ENCODE measurements at places on chromosomes 3 and 15.

DNA sequence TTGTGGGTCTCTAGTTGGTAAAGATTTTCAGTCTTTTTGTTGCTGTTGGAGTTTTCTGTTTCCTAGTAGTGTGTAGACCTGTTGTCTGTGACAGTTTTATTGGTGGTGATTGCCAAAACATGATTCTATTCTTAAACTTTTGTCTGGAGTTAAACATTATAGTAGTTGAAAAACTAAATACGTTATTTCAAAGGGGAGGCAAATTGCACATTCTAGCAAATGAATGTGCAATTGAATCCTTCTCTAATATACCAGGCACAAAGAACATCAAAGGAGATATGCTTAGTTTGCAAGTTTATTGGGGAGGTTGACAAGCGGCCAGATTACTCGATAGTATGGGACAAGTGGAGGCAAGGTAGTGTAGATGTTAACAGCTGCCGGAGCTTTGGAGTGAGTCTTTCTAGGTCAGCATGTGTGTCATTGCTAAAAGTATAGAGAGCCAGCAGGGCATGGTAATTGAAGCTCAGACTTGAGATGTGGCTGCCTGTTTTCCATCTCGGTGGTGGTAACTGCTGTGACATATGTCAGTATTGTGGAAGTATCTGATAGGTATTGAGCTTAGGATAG lies 20.6 kb downstream of the CHD2 start:
- no peak for DNase-seq

GRCh38 chr15:59170295-59171066 lies 36.2 kb upstream of the LDHAL6B start:
- no peak for DNase-seq

DNA sequence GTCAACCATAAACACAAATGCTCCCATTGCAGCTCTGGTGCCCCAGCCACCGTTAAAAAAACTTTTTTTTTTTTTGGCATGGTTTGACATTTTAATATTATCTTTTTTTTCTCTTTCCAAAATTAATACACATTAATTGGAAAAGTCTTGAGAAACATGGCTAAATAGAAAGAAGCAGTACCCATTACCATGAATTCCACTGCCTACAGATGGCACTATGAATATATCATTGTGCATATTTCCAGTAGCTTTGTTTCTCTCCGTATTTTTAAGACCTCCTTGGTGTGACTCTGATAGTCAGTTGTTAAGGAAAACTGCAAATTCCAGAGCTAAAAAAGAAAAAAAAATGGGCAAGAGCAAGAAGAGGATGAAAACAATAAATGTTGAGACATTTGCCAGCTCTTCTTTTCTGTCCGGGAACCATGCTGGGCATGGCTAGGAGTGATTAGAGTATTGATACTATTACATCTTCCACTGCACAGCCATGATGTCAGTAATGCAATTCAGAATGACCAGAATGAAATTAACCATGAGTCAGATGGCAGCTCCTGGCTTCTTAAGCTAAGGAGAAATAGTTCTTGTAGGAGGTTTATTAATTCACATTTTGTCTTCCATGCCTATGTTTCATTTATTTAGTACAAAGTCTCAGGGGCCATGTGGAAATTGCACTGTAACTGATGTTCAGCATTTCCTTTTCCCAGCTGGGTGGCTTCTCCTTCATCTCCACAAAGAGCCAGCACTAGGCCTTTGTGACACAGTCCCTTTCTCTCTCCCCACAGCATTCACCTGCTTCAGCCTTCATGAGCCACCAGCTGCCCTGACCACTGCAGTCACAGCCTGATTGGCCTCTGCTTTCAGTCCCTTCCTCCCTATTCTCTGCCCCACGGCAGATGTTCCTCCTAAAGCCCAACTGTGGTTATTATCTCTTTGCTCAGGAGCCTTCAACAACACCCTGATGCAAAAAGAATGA lies 31.8 kb downstream of the SLC7A14 start:
- DNase-seq = no peak

DNA sequence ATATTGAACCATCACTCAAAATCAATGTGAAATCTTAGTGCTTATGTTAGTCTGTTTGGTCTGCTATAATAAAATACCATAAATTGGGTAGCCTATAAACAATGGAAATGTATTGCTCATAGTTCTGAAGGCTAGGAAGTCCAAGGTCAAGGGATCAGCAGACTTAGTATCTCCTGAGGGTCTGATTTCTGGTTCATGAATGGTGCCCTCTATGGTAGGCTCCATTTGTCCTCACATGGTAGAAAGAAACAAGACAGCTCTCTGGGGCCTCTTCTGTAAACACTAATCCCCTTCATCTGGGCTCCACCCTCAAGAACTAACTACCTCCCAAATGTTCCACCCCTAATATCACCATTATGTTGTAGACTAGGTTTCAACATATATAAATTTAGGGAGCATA lies 15.0 kb upstream of the EOMES start:
- DNase-seq = no peak

GRCh38 chr15:39782441-39783138 lies at the start of gene FSIP1:
TSS of gene FSIP1 (minus strand) at chr15:39782841. CDS start at chr15:39776524, 6,317 bp downstream.
- peak; percentile 76 for DNase-seq

DNA sequence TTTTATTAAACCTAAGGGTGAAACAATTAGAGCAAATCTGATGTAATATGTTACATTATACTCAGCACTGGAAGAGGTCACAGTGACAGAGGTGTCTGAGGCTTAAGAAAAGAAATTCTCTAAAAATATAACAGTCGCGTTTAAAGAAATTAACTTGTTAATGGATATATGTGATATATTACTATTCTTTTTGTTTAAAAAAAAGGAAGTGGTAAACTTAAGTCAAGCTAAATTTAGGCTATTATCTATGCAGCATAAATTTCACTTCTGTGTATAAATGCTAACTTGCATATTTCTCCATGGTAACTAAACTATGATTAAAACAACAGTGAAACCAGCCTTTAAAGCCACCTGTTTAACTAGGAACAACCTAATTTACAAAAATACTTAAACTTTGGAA lies 191.3 kb downstream of the FOXP1 start:
- no peak for DNase-seq

DNA sequence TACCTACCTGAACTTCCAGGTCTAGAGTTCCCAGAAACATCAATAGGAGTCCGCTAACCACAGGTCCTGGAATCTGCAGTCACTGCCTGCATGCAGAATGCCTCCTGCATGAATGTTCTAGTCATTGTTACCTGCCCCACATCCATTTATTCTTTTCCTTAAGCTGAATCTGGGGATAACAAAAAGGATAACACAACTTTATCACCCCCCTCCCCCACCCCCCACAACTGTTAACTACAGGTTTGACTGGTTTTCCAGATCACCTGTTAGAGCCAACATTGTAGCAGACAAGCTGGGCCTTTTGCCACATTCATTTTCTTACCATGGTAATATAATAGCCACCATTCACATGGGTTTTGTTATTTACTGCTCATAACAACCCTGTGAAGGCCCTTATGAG lies 4.6 kb upstream of the CTSH start:
- no peak for DNase-seq

- no peak for DNase-seq
Measured at GRCh38 chr3:49006408-49007067, 653 bp upstream of the WDR6 start.

DNA sequence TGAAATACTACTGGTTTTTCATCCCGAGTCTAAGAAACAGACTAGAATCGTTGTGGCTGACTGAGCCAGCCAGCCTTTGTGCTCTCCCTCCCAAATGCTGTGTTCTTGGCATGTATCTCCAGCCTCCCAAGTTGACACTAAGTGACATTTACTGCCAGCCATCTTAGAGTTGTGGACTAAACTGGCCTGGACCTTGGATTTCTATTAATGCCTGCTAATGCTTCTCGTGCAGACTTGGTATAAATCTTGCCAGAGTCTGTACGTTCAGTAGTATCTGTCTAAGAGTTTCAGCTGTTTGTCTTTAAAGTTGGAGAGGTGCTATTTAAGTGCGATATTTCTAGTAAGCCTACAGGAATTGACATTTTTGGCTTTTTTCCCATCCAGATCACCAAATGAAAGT lies 166.6 kb upstream of the BHLHE40 start:
- no peak for DNase-seq

DNA sequence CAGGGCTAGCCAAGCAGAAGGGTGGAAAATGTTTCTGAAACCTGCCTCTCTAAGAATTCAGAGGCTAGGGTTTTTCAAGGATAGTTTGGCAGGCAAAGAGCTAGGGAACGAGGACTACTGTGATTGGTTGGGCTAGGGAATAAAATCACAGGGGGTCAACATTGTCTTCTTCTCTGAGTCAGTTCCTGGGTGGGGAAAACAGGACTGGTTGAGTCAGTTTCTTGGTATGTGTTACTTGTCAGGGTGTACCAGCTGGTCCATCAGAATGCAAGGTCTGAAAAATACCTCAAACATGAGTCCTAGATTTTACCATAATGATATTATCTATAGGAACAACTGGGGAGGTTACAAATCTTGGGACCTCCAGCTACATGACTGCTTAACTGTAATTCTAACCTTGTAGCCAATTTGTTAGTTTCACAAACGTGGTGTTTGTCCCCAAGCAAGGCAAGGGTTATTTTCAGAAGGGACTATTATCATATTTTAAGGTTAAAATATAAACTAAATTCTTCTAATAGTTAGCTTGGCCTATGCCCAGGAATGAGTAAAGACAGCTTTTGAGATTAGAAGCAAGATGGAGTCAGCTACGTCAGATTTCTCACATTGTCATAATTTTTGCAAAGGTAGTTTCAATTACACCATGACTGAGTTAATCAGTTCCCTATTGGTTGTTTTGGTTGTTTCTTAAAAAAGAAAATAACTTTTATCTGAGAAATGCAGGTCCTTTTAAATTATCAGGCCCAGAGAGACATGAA lies 231.5 kb downstream of the ALCAM start:
- no peak for DNase-seq

DNA sequence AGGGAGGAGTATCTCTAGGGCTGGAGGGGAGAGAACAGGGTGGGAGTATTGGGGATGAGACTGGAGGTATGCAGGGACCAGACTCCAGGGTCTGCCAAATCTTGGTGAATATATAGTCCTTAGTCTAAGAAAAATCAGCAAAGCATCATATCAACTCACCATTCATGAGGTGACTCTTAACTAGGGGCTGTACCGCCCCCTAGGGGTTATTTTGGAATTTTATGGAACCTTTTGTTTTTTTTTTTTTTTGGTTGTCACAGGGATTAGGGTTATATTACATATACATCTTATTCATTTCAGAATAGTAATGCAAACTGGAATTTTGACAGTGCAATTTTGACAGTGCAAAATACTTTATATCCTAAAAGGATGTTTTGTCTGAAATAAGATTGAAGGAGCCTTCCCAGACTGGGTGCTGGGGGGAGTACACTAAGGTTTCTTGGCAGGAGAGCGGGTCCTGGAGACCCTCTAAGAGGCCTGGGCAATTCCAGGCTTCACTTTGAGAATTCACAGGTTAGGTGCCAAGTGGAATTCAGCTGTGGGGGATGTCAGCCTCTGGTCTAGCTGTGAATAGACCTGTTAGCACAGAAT lies 7.5 kb downstream of the CMTM7 start:
- peak; percentile 29 for DNase-seq

DNA sequence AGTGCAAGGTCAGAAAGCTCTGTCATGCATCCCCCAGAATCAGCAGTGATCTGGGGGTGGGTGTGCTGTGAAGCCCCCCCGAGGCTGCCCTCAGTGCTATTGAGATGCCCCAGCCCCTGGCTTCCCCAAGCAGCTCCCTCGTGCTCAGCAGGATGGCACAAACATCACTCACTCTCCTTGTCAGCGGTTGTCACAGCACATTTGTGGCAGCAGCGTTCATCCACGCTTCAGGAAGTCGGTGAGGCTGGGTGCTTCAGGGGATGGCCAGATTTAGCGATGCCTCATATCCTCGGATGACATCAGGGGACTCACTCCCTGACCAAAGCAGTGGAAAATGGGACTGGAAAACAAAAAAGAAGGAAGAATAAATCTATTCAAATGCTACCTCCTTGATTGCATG lies 54.4 kb upstream of the SLC6A11 start:
- no peak for DNase-seq

DNA sequence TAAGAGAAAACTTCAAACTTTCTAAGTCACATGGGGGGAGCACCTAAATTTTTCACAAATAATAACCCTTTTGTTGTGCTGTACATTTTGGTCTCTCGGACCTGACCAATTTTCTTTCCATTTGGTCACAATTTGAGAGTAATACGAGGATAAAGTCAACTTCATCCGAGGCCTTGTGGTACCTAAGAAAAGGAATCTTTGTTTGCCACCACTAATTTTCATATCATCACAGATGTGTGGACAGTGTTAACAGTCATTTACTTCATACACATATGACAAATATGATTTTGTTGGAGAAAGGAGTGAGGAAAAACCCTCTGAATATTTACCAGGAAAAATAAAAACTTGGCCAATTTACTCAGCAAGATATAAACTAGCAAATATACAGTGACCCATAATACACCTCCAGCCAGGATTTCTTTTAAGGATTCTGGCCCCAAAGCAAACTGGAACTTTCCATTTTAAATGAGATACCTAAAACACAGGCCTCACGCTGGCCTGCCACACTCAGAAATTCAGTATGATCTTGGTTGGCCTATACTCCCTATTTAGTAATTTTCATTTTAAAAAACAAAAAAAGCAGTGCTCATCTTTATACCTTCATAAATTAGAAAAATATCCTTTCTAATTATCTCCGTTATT lies 40.7 kb downstream of the VGLL4 start:
- no peak for DNase-seq

- no peak for DNase-seq
Measured at GRCh38 chr3:47440131-47440530, 35.6 kb downstream of the SCAP start.

GRCh38 chr3:82067420-82067819 lies 306.0 kb upstream of the GBE1 start:
- DNase-seq = no peak

GRCh38 chr3:122392868-122393844 lies 9.2 kb downstream of the FAM162A start:
- DNase-seq = no peak

DNA sequence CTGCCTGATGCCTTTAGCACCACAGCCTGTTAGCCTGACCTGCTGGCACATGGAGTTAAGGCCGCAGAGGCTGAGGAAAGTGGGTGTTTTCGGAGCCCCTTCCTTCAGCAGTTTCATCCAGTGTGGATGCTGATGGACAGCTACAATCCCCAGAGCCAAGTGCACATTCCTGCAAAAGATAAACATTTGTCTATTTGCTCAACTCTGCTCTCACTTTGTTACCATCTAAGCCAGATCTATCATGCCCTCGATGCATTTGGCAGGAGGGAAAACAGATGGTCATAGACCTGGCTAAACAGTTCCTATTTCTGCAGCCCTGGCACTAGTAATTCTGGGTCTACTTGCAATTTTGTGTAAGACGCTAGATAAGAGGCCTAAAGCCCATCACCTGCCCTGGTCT lies 312.9 kb upstream of the RASGRP1 start:
- no peak for DNase-seq

DNA sequence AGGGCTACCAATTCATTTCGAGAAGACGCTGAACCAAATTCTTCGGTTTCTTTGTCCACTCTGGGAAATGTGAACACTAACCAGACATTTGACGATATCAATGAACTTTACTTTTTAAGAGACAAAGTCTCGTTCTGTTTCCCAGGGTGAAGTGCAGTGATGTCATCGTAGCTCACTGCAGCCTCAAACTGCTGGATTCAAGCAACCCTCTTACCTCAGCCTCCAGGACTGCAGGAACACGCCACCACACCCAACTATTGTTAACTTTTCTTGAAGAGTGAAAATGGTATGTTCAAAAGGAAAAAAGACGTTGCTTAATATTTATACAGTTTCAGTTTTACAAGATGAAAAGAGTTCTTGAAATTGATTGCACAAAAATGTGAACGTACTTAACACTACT lies 30.6 kb downstream of the MB21D2 start:
- DNase-seq = peak; percentile 37
